GM06990 (cell line): ENCODE measurements at places on chromosomes 12 and 14.

DNA sequence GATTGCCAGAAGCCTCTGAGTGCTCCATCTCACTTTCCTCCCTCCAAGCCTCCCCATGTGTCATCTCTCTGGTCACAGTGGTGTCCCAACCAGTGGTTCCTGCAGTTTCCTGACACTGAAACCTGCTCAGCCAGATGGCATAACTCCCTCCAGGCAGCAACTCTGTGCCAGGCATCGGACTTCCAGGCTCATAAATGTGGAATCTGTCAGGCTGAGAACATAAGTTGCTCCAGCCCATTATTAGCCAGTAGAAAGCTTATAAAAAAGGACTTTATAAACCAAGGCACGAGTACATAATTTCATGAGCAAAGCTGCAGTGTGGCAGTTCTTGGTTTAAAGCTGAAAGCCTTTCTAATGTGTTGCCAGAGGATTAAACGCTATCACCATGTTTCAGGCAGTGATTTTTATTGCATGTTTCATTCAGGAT lies 194.3 kb downstream of the DACT1 start:
- no peak for DNase-seq

DNA sequence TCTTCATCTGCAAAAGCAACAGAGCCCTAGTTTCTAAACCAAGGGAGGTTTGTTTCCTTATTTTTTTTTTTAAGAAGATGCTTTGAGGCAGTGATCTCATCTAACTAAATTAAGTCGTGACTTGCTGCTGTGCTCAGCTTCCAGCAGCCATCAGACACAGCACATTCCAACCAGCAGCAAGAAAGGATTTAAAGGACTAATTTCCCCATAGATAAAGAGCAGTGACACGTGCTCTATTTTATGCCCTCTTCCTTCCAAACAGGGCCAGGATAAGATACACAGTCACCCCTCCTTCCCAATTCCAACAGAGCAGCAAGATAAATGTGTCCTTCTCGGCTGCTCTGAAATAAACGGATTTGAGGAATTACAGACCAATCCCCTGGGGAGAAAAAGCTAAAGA lies 81.7 kb downstream of the PRKAB1 start:
- DNase-seq = no peak

DNA sequence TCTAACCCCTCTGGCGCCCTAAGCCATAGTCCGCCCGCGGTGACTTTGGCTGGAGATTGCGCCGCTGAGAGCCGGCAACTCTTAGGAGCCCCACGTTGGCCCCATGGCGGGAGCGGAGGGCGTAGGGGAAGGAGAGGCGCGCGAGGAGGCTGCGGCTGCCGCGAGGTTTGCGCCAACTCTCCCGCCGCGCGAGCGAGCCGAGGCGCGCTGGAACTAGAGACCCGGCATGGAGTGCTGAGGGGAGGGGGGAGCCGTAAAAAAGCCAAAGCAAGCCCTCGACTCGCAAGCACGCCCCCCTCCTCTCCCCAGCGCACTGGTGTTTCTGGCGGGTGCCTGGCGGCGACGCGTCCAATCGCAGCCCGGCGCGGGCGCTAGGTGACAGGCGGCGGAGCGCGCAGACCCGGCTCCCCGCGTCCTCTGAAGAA lies at the start of gene SYT10:
TSS of gene SYT10 (minus strand) at position 233 of the 425 bp plus-strand sequence. CDS start 297 bp downstream, outside the sequence.
- peak; percentile 9 for DNase-seq

DNA sequence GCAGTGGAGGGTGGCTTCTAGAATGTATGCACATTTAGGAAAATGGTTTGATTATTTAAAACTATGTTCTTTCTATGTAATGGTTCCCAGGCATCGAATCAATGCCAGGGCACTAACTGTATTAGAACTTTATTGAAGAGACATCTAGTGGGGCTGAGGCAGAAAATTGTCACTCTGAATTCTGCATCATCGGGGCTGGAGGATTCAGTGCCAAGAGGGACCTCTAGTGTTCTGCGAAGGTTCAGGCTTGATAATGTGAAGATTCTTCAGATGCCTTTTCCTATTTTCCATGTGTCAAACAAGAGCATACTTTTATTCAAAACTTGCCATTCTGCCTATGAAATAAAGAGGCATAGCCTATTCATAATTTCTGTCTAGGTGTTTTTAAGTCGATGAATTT lies 146.3 kb downstream of the CAND1 start:
- DNase-seq = no peak

GRCh38 chr12:68137335-68137830 lies 22.2 kb downstream of the IFNG start:
- DNase-seq = no peak

GRCh38 chr14:24147761-24148428 lies 597 bp downstream of the RNF31 start:
- DNase-seq = no peak

GRCh38 chr12:106741247-106741646 lies 33.2 kb upstream of the RIC8B start:
- no peak for DNase-seq

DNA sequence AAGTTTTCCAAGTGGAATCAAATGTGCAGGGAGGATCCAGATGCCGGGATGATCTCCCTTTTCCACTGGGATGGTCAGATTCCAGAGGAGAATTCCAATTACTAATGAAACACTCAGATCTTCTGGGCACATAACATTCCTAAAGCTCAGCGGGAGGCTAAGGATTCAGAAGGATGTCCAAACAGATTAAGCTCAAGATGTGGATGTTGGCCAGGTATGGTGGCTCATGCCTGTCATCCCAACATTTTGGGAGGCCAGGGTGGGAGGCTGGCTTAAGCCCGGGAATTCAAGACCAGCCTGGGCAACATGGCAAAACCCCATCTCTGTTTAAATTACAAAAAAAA lies 62.0 kb upstream of the PNMA1 start:
- DNase-seq = no peak

- DNase-seq = no peak
Measured at GRCh38 chr12:127311720-127312364, 955.1 kb upstream of the TMEM132C start.

- DNase-seq = no peak
Measured at GRCh38 chr14:38828183-38828827, 274.7 kb downstream of the SEC23A start.

- no peak for DNase-seq
Measured at GRCh38 chr14:61891170-61891569, 128.9 kb downstream of the SNAPC1 start.

DNA sequence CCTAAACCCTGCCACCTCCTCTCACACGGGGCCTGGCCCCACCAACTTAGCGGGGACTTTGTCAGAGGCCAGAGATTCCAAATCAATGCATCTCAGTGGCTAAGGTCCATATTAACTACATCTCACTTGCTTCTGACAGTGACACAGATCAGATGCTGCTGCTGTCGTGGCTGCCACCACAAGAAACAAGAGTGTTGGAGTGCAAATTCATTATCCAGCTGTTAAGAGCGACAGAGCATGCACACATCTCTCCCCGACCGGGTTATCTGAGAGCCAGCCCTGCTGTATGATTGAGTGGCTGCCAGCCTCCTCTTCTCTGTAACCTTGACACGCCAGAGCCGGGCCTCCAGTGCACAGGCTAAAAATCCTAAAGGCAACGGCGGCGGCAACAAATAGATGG lies 40.2 kb downstream of the SPRING1 start:
- no peak for DNase-seq

- no peak for DNase-seq
Measured at GRCh38 chr12:15861404-15861803, 20.8 kb upstream of the STRAP start.

DNA sequence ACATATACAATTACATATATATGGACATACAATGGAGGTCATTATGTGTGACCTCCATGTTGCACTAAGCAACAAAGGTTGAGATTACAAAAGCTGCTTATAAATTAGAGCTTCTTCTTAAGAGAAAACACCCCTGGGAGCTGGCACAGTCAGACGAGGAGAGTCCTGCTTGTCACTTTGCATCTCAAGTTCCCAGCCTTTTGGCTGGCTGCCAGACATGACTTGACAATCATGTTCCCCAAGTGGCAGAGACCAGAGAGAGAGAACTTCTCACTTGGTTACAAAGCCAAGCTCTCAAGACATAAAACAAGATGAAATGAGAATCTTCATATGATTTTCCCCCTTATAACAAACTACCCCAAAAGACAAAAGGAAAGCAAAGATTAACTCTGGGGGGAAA lies 8.5 kb upstream of the SYNJ2BP start:
- DNase-seq = peak; percentile 6

GRCh38 chr12:44653861-44654527 lies 222.1 kb downstream of the NELL2 start:
- no peak for DNase-seq

DNA sequence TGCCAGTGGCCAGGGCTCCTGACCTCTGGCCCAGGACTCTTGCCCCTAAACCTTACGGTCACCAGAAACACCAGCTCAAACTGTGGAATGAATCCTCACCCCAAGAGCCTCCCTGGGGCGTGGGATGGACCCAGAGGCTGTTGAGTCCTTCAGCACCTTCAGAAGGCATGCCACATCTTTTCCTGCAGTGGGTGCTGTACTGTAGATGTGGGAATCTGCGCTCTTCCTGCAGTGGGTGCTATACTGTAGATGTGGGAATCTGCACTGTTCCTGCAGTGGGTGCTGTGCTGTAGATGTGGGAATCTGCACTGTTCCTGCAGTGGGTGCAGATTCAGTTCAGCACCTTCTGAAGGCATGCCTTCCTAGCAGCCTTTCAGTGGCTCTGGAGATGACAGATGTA lies 1.2 kb downstream of the KRT82 start:
- DNase-seq = no peak

DNA sequence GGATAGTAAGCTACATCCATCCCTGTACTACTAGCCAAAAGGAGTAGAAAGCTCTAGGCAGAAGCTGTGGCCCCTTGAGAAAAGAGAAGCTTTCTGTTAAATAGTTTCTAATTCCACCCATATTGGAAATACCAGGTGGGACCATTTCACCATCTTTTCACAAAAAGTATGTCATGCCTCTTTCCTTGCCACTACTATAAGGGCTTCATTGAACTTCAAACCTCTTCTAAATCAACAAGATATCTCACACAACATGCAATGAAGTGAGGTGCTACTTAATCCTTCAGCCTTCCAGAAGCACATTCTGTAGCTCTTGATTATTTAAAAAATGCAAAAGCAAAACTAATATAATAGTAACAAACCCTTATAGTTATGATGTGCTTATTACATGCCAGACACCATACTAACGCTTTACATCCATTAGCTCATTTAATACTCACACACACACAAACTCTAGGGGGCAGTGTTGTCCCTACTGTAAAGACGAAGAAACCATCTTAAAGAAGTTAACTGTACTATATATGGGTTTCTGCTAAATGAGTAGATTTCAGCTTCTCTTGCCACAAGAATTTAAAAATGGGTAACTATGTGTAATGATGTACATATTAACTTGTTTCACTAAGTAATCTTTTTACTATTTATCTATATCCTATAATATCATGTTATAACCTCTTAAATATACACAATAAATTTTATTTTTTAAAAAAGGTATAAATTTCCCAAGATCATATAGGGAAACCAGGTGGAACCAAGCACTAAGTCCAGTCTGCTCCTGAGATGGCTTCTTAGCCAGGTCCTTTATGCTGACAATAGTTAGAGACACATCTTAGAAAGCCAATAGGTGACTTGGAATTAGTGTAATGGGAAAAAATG lies 124.4 kb downstream of the RPS29 start:
- peak; percentile 14 for DNase-seq

GRCh38 chr12:132517740-132518100 lies 27.8 kb downstream of the FBRSL1 start:
- no peak for DNase-seq

DNA sequence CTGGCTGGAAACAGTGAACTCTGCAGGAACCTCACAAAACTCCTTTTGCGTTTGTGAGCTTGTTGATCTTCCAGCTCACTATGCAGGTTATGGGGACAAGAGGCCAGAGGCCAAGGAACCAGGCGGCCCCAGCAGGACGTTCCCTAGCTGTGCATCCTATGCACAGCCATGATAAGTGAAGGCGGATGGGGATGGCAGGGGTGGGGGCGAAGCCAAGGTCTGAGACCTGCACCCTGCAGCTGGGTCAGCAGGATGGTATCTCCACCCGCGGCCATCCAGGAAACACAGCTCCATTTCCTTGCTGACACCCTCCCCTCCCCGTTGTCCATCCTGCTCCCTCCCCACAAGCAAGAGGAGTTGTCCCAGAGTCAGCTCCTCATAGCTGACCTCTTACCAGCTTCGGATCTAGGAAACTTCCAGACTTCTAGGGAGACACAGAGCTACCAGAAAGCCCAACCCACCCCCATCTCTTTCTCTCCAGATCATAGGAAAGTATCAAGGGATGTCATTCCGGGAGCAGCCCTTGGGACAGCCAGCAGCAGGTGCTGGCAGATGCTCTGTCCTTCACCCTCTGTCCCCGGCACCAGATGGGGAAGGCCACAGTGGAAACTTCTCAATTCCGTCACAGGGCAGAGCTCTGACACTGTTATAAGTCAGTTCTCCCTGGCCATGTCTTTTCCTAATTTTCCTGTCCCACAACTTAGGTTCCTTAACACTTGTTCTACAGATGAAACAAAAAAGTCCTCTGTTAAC lies 9.4 kb downstream of the ZBTB39 start:
- no peak for DNase-seq

DNA sequence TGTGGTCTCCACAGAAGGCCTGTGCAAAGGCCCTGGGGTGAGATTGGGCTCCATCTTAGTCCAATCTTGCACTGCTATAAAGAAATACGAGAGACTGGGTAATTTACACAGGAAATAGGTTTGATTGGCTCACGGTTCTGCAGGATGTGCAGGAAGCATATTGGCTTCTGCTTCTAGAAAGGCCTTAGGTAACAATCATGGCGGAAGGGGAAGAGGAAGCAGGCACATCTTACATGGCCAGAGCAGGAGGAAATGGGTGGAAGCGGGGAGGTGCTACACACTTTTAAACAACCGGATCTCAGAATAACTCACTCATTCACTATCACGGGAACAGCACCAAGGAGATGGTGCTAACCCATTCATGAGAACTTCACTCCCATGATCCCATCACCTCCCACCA lies 55.4 kb downstream of the FAR2 start:
- DNase-seq = no peak

- no peak for DNase-seq
Measured at GRCh38 chr14:83905157-83905556, 1624.8 kb upstream of the FLRT2 start.

GRCh38 chr12:56723889-56724700 lies 1.0 kb downstream of the NACA start:
- DNase-seq = no peak

DNA sequence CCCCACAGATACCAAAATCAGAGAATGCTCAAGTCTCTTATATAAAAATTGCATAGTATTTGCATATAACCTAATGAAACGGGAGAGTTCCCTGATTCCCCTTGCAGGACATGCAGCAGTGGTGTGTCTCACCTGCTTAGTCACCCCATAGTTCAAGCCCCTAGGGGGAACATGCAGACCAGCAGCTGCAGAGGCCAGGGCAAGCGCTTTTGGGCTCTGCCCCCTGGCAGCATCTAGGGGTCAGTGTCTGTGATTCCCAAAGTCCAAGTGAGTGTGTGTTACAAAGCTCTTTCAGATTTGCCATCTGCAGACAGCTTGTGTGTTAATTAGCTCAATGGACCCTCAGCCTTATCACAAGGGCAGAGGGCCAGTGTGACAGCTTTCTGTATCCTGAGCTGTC lies 110.1 kb downstream of the DNAI7 start:
- no peak for DNase-seq

- DNase-seq = no peak
Measured at GRCh38 chr14:77967110-77967509, 167.2 kb downstream of the ADCK1 start.
